Posterior vena cava (tissue), 2 donors: ENCODE measurements at places on chromosomes 6 and 20. TPM values are rescaled to one million over a fixed set of nuclear protein-coding genes. Genes with fewer than 3 reads are reported as not detected.
A peak's percentile ranks its signal among the peaks of the same experiment; 100 is the strongest.

The ADGRF1 gene
- not detected for total RNA-seq

The LST1 gene
- 9.2 TPM for total RNA-seq

The HCK gene
- 12.7 TPM for total RNA-seq

The NFKBIE gene
- 4.5 TPM for total RNA-seq

The EFCAB8 gene
- 0.81 TPM for total RNA-seq

The HCRTR2 gene
- not detected for total RNA-seq

The ARMC12 gene
- 1.1 TPM for total RNA-seq

The SLC24A3 gene
- 20.4 TPM for total RNA-seq

The SLC22A7 gene
- not detected for total RNA-seq

The PAX1 gene
- not detected for total RNA-seq

The HLA-DMB gene
- 8.0 TPM for total RNA-seq

The SIM1 gene
- total RNA-seq = not detected

The DUSP15 gene
- 0.90 TPM for total RNA-seq

The LHFPL5 gene
- not detected for total RNA-seq

The TTK gene
- 0.24 TPM for total RNA-seq

The AURKA gene
- total RNA-seq = 1.8 TPM

The NMBR gene
- not detected for total RNA-seq

The SIRPB1 gene
- 1.9 TPM for total RNA-seq

The SLC17A3 gene
- not detected for total RNA-seq

GRCh38 chr6:39182604-39183003 is 46.7 kb downstream of the KCNK5 start:
- no peak for DNase-seq

DNA sequence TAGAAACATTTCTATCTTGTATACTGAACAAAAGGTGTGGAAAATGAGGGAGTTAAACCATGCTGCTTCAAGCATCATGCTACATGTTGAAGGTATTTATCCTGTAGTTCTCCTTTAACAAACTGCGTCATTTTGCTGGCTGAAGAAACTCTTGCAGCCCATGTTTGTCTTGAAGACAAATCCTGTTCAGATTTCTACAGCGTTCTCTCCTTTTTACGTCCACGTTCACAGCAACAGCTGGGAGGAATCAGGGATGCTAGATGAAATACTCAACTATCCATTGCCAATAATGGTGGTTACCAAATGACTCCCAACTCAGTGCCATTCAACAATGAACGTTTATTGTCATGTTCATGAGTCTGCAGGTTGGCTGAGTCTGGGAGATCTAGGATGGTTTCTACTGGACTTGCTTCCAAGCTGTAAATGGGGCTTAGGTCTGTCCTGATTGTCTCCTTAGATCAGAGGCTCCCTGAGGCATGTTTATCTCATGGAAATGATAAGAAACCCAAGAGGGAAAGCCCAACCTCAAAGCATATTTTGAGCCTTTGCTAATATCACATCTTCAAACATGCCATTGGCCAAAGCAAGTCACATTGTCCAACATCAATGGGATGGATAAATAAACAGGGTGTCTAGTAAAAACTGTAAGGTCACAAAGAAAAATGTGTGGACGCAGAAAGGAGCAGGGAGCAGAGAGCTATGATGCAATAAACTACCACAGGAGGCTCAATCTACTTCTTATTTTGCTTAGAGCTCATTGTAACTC is 2.7 kb upstream of the PLCB1 start:
- DNase-seq = no peak

GRCh38 chr20:32672982-32673851 is 524 bp downstream of the C20orf203 start:
- no peak for DNase-seq

DNA sequence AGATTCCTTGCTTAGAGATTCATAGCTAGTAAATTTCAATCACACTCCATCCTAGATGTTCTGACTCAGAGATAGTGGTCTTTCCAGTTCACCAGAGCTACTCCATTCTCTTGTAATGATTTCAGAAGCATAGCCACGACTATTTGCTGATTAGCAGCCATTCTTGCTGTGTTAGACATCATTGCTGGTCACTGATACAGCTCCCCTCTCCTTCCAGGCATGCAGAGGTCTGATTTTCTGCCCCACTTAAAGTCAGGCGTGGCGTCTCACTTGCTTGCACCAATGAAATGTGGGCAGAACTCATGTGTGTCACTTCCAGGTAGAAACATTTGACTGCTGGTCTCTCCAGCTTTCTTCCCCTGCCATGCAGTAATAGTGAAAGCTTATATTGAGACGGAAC is 168.9 kb upstream of the JARID2 start:
- no peak for DNase-seq

DNA sequence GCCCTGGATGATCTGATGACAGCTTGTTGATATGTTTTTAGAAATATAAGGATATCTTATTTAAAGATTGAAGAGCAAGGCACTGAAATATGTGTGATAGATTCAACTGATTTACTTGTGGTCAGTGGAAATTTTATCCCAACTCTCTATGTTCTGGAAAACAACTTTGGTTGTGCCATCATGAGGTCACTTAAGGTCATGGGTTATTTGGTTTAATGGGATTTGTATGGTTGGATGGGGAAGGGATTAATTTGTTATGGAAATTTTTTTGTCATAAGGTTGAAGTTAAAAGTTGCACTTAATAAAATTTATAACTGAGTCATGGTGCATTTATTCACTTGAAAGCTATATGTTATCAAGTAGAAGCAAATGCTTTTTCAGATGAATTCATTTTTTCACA is 214.3 kb upstream of the LAMP5 start:
- DNase-seq = no peak

GRCh38 chr6:157860505-157860991 is 37.5 kb downstream of the SNX9 start:
- DNase-seq = no peak

DNA sequence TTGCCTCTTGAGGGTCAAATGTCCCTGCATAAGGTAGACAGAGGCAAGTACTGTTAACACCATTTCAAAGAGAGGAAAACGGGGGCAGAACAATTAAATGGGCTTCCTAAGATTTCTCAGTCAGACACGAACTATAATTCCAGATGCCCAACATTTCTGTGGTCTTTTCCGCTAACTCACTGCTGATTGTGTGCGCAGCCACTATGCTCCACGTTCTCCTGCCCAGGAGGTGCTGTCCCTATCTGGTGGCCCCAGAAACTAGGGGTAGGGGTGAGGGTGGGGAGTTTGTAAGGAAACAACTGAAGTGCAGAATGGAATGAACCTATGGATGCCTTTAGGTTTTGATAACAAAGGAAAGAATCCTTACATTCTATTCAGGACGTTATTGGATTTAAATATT is 86.1 kb upstream of the BACH2 start:
- DNase-seq = no peak

DNA sequence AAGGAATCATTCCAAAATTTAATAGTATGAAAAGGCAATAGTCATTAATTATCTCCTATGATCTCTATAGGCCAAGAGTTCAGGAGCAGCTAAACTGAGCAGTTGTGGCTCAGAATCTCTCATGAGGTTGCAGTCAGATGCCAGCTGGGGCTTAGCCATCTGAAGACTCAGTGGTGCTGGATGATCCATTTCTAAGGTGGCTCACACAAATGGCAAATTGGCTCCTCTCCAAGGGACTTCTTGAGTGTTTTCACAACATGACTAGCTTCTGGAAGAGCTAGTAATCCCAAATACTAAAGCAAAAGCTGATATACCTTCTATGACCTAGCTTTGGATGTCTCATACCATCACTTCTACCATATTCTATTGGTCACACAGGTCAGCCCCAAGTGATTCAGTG is 104.2 kb downstream of the HAO1 start:
- DNase-seq = no peak

DNA sequence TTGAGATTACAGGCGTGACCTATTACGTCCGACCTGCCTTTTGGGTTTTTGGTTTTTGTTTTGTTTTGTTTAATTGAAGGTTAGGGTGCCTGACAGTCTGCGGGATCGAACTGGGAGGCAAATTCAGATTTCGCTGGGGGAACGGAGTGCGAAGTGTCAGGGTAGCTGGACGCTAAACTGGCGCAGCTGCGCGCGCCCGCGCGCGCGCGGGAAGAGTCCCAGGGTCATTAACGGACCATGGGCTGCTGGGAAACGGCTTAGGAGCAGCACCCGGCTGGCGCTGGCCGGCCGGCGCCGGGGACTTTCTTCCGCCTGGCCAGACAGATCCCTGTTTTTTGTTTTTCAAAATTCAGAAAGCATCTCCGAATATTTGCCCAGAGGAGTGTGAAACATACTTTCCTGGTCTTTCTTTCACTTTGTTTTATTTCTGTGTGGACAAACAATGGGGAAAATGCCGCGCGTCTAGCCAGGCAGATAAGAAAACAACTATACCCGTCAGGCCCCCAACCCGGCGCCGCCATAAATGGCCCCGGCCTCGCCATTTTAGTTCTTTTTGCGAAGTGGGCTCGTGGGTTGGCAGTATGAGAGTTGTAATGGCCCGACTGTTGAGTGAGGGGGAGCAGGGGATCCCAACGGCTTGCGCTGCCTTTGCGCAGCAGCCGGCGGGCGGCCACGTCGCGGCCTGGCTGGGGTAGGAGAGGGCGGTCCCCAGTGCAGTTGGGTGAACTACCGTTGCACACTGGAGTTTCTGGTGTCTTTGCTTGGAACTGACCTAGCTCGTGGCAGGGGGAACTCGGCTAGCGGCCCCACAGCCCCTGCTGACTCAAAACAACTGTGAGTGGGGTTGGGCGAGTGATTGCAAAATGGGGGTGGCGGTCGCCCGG is 7.1 kb downstream of the HSPA1B start:
- DNase-seq = peak; percentile 95

GRCh38 chr6:84752118-84752850 is 12.1 kb downstream of the TBX18 start:
- DNase-seq = no peak

DNA sequence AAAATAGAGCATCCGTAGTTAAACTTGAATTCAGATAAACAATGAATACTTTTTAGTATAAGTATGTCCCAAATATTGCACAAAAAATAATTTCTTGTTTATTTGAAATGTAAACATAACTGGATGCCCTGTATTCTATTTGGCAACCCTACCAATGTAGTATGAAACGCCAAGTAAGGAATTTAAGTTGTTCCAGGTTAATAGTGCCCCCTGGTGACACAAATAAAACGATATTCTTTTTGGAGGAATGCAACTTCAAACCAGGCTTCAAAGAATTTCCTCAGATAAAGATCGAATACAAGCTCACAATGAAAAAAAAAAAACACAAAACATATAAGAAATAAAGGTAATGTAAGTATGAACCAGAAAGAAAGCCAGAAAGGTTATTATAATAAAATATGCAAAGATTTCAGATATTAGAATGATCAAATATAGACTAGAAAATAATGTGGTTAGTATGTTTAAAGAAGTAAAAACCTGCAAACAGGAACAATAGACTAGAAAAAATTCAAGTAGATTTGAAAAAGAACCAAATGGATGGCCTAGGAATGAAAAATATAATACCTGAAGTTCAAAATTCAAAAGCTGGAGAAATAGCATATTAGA is 18.4 kb upstream of the AKAP7 start:
- DNase-seq = no peak

- no peak for DNase-seq
Measured at GRCh38 chr6:38057994-38058393, 238.5 kb downstream of the ZFAND3 start.

DNA sequence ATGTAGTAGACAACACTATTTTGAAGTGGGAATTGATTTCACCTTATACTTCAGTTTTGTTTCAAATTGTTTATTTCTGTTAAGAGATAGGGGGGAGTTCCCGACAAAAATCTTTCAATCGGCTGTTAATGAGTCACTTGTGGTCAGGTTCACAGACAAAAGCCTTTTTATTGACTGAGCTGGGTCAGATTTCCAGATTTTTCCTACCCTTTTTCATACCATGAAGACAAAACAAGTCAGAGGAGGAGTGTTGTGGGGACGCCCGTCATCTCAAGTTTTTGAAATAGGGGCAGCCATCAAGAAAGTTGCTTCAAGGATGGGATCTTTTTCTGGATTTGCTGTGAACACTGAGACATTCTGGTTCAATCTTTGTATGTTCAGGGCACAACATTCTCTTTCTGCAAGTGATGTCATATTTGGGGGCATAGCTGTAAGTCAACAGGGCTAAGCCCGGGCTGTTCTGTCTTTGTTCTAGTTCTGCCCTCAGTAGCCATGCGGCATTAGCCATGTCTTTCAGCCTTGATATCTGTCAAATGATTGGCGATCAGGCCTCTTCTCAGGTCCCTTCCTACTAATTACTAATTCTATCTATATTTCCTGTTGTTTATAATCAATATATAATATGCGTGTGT is 496.0 kb upstream of the MARCKS start:
- DNase-seq = no peak

DNA sequence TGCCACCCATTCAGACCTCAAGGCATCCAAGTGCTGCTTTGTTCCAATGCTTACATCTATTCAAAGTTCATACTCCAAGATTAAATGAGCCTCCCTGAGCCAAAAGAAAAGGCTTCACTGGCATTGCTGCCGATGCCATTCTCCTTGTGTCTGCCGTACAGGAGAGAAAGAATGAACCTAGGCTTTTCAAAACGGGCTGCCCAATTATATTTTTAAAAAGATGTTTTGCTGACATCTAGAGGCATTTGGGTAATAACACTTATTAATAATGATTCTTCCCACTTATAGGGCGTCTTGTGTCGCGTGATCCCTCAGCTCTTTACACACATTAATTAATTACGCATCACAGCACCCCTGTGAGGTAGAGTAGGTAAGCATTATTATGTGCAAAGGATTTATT is 545.6 kb downstream of the PKHD1 start:
- DNase-seq = no peak

DNA sequence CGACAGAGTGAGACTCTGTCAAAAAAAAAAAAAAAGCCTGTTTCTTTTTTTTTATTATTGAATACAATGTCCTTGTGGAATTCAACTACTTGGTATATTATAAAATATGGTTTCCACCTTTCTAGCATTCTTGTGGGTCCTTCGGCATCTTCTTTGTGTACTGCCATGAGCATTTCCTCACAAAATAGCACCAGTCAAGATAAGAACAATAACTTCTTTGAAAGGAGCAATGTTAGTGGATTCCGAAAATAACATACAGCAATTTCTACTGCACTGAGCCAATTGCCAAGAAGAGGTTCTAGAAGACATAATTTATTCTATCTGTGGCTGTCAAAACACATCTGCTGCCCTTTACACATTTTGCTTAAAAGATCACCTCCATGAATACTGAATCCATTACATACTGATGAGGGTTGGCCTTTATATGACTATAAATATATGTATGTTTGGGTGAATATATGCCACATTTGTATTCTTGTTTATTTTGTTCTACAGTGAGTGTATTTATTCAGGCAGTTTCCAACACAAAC is 19.1 kb upstream of the SPTLC3 start:
- no peak for DNase-seq

- DNase-seq = no peak
Measured at GRCh38 chr6:155399062-155399744, 56.4 kb downstream of the NOX3 start.
